ENCODE measurements at places on chromosomes 16 and 17.

GRCh38 chr17:42775534-42776098 is 2.4 kb downstream of the VPS25 start:
- no peak for DNase-seq

GRCh38 chr16:27290562-27290961 is 22.0 kb upstream of the NSMCE1 start:
- DNase-seq: no peak

- no peak for DNase-seq
Measured at GRCh38 chr16:47278306-47278970, 134.7 kb upstream of the NETO2 start.

DNA sequence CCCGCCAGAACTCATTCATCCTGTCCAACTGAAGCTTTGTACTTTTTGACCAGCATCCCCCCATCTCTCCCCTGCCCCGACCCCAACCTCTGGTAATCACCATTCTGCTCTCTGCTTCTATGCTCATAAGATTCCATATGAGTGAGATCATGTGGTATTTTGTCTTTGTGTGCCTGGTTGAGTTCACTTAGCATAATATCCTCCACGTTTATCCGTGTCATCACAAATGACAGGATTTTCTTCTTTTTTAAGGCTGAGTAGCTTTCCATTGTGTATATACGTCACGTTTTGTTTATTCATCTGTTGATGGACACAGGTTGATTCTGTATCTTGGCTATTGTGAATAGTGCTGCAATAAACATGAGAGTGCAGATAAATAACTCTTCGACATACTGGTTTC is 278.9 kb downstream of the SNX29 start:
- no peak for DNase-seq

DNA sequence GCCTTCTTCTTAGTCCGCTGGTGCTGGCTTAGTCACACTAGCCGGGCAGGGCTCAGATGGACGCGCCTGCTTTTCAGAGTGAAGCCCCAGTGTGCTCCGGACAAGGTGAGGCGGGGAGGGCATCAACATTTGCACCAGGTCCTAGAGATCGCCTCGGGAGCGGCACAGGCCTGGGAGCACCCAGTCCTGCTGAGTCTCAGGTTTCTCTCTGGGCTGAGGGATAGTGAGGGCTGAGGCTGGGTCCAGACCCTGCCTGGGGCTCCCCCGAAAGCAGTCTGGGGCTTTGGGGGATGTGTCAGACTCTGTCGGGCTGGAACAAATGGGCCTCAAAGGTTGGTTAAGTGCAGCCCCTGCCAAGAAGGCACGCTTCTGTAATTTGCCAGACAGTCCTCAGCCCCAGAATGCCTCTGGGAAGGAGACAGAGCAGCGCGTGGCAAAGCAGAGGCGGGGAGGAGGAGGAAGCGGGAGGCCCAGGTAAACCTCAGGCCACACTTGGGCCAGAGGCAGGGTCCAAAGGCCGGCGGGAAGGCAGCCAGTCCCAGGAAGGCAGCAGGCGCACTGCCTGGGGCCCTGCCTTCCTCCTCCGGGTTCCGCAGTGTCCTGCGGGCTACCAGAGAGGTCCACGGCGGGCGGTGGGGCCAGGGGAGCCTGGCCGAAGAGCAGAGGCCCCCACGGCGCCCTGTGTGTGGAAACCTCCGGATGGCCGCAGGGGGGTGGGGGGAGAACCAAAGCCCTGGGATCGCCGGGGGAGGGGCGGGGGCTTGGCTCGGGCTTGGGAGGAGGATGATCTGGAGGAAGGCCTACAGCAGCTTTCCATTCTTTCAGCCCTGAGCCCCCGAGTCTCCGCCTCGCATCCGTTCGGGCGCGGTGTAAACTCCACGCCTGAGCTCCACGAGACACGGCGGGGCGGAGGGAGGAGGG is 39.5 kb upstream of the ATP2A3 start:
- DNase-seq: no peak
